Aorta (tissue), 5 donors: ENCODE measurements at places on chromosomes 5 and 9. TPM values are rescaled to one million over a fixed set of nuclear protein-coding genes. Genes with fewer than 3 reads are reported as not detected.

GRCh38 chr9:87519461-87519860 is 21.8 kb downstream of the DAPK1 start:
- H3K36me3 ChIP-seq, result no peaks in the 10 kb centered on the region
- no peak for DNase-seq
- no peak overlapping the region for H3K4me3 ChIP-seq
- H3K4me1 ChIP-seq, result no peaks in the 10 kb centered on the region
- H3K27ac ChIP-seq, result no peak overlapping the region
- H3K27me3 ChIP-seq, result no peaks in the 10 kb centered on the region

DNA sequence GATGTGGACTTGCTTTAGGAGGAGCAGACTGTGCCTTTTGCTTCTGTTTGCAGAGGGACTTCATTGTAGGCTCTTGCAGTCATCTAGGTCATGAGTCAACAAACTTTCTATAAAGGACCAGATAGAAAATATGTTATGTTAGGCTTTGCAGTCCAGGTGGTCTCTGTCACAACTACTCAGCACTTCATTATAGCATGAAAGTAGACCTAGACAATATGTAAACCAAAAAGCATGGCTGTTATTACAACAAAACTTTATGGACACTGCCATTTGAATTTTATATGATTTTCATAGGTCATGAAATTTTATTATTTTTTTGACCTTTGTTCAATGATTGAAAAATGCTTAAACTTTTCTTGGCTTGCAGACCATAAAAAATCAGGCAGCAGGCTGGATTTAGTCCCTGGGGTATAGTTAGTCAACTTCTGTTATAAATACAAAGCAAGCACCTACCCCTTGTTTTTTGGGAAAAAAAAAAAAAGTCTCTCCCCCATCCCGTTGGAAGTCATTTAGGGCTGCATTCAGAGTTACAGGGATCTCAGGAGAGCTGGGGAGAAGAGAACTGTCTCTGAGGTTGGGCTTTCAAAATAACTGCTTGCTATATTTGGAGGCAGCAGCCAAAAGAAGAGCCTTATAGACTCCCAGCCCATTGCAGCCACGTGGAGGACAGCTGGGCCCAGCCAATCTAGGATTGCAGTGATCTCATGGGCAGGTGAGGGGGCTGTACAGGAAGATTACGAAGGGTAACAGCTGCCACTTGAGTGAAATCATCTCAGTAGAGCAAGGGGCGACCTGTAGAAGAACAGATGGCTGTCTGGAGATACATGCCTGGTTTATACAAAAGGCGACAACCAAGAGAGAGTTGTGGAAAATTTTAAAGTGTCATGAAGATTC is 136.6 kb upstream of the TNC start:
- no peaks in the 10 kb centered on the region for H3K27me3 ChIP-seq
- H3K4me1 ChIP-seq, result no peaks in the 10 kb centered on the region
- no peak for DNase-seq
- H3K27ac ChIP-seq, result no peak overlapping the region
- H3K36me3 ChIP-seq, result no peaks in the 10 kb centered on the region

PCDHGA2 gene
- 6.2 TPM for total RNA-seq

DNA sequence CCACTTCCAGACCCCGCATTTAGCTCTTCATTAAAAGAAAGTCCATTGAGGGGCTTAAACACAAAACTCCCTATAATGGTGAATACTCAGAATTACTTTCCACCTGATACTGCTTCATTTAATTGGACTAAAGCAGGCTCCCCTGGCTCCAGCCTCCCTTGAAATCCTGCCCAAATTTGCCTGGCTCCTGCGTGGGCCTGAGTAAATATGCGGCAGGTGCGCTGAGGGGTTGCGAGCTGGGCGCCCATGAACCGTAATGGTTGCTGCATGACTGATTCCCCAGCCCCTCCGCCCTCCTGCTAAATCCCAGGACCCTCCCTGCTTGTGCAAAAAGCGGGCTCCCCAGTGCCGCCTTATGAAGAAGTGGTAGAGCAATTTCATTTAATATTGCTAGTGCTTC is 639.7 kb downstream of the BNC2 start:
- H3K4me3 ChIP-seq, result no peak overlapping the region
- H3K4me1 ChIP-seq, result no peaks in the 10 kb centered on the region
- DNase-seq, result no peak
- H3K27ac ChIP-seq, result no peak overlapping the region
- H3K36me3 ChIP-seq, result no peaks in the 10 kb centered on the region

ZNF483 gene
- total RNA-seq, result 21.8 TPM

DNA sequence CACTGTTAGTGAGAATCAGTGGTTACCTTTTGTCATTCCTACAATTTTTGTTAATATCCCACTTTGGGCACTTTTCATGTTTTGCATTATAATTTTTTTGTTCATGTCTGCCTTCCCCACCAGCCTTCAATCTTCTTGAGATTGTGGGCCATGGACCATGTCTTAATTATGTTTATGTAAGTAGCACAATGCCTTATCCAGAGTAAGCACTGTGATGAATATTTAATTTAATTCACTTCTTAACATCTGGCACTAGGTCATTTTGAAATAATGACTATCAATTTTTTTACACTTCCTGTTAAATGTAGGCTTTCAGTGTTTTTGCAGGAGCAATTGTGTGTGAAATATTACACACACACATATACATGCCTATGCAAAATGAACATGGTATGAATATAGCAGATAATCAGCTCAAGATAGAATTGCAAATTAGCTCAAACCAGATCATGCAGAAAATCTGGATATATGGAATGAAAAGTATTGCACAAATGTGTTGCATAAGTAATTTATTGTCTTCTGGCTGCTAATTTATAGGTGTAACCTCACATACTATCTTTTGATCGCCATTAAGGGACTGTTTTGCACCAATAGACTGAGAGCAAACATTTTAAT is 5.3 kb upstream of the SHOC1 start:
- H3K36me3 ChIP-seq, result no peaks in the 10 kb centered on the region
- DNase-seq, result no peak
- H3K27ac ChIP-seq, result no peak overlapping the region
- H3K4me3 ChIP-seq, result no peak overlapping the region
- no peaks in the 10 kb centered on the region for H3K27me3 ChIP-seq

DNA sequence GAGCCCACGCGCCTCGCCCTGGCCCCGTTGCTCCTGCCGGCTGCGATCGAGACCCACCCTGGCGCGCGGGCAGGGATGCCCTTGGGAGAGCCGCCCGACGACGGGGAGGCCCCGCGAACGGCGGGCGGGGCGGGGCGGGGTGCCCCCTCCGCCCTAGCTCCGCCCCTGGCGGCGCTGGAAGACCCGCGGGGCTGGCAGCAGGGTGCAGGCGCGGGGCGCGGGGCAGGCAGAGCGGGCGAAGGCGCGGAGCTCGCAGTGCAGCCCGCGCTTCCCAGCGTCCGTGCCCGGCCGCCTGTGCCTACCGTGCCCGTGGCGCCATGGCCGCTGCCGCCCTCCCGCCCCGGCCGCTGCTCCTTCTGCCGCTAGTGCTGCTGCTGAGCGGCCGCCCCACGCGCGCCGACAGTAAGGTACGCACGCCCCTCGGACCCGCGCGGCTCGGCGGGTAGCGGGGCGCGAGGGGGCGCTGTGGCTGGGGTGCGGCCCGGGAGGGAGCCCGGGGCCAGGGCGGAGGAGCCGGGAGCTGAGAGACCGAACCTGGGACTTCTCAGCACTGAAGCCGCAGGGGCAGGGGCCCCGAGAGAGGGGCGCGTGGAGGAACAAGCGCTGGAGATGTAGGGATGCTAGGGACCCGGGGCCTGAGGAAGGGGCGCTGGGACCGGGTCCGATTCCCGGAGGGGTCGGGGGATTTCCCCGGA is at the start of gene OLFML2A:
TSS of gene OLFML2A (plus strand) at position 180 of the 695 bp plus-strand sequence. CDS start at position 318, 138 bp downstream.
- H3K36me3 ChIP-seq, result no peaks in the 10 kb centered on the region
- no peaks in the 10 kb centered on the region for H3K4me1 ChIP-seq
- no peak for DNase-seq
- H3K27ac ChIP-seq, result no peak within 1 kb of the TSS
